Fibroblast of skin of scalp (primary cell): ENCODE measurements at places on chromosomes 6 and 20.
A peak's percentile ranks its signal among the peaks of the same experiment; 100 is the strongest.

DNA sequence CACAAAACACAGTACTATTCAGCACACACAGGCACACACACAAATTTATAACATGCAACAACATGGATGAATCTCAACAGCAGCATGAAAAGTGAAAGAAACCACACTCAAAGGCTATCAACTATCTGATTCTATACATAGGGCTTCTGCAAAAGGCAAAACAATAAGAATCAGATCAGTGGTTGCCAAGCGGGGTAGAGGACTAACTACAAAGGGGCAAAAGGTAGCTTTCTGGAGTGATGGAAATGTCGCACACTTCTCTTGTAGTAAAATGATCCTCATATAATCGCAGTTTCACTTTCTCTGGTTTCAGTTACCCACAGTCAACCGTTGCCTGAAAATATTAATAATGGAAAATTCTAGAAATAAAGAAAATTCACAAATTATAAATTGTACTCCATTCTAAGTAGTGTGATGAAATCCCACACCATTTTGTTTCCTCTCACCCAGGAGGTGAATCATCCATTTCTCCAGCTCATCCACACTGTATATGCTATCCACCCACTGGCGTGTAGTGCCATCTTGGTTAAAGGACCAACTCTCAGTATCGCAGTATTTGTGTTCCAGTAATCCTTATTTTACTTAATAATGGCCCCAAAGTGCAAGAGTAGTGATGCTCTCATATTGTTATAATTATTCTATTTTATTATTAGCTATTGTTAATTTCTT lies 12.8 kb upstream of the PLN start:
- DNase-seq: no peak

DNA sequence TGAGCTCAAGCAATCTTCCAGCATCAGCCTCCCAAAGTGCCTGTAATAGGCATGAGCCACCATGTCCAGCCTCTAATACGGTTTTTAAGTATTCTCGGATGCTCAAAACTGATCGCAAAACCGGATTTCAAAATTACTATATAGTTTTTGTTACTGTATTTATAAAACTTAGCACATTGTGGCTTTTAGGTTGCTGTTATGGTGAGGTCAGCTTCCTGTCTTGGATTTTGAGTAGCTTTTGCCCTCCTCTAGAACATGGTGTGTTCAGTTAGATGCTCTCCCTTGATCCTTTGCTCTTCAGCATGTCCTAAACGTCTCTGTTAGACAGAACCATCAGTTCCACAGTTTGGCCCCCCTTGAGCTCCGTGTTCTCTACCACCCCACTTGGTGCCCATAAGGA lies 96.2 kb downstream of the RPP40 start:
- no peak for DNase-seq

GRCh38 chr20:17928211-17928611 lies 40.4 kb downstream of the SNX5 start:
- DNase-seq: no peak

DNA sequence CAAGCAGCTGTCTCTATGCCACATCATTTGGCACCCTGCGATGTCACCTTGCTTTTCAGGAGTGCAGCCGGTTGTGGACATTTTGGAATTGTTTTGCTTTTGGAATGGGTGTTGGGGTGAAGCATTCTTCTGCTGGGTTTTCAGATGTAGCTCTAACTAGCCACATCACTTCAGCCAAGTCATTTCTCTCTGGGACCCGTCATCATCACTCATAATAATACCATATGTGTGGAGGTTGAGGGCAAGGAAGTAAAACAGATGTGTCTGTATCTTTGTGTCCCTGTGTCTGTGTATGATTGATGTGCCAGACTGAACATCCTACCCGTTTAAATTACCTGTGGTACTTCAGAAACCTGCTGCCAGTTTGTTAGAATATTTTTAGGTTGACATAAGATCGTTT lies 49.5 kb upstream of the TULP4 start:
- no peak for DNase-seq

DNA sequence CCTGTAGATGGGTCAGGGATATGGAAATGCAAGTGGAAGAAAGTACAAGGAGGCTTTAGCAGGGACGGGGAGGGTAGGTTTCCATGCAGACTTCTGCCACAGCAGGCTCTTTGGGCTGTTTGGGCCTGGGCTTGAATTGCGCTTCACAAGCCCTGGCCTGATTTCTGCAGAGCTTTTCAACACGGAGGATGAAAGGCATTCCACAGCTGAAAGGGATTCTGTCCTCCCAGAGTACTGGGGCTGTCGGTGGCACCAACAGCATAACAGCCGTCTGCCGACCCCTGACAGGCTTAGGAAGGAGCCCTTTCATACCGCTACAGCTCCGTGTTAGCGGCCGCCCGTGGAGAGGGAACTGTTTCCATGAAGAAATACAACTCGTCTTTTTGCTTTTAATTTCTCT lies 22.9 kb upstream of the TBC1D7 start:
- DNase-seq: no peak

DNA sequence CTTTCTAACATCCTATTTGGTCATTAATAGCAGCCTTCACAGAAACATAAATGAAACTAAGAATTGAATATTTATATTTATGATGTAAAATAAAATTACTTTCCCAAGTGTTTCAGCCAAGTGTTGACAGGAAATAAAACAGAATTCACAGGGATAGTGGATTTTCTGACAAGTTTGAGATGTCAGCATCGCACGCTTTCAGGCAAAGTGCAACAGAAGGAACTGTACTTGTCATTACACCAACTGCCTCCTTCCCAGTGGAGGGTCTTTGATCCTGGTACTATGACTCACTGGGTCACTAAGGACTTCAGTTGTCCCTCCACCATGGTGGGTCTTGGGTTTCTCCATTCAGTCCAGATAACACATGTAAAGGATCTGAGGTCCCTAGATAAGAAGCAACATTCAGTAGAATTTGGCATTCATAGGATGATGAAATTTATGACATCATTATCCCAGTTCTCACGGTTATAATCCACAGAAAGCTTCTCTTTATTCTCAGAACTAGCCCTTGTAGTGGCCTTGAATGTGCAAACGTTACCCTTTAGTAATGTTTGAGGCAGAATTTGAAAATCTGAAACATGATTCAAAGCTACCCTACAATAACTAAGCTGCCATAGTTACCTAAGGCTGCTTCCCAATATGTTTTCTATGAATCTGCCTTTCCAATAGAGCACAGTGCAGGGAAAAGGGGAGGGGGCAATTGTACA lies 3.8 kb upstream of the TNFAIP3 start:
- no peak for DNase-seq

GRCh38 chr6:167804281-167805013 lies 22.3 kb upstream of the AFDN start:
- DNase-seq: no peak

DNA sequence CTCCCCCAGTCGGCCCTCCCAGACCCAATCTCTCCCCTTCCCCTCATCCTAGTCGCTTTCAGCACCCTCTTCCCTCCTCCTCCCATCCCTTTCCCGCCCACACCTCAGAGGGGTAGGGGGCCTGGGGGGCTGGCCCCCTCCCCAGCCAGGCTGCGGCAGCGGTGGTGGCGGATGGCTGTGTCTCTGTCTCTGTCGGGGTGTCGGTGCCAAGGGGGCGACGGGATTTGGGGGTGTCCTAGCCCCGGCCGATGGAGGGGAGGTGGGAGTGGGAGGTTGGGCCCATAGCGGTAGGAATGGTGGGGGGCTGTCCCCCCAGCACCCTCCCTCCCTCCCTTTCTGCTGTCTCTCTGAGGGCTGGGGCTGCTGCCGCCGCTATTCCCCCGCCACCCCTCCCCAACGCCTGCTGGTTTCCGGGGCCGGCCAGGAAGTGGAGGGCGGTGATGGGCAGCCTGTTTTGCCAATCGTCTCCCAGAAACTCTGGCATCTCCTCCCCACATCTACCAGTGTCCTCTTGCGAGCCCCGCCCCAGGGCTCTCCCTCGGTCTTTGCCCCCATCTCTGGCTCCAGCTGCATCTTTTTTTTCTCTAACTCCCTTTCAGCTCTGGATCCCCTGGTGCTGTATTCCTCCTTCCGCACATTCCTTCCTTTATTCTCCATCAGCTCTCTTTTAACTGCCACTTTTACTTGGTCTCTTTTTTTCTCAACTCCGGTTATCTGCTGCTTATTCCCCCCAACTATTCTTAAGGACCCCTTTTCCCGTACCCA lies at the start of gene AGPAT1:
AGPAT1 (minus strand) TSS at position 374 of the 765 bp plus-strand sequence. CDS start 4,588 bp downstream, outside the sequence.
- DNase-seq: peak; percentile 98

- DNase-seq: no peak
These were observed 418 bp upstream of the UCKL1 start for GRCh38 chr20:63956664-63957003.

- no peak for DNase-seq
These were observed 70.9 kb downstream of the JARID2 start for GRCh38 chr6:15316754-15317153.

- peak; percentile 94 for DNase-seq
These were observed 75.7 kb upstream of the QKI start for GRCh38 chr6:163338671-163339405.

DNA sequence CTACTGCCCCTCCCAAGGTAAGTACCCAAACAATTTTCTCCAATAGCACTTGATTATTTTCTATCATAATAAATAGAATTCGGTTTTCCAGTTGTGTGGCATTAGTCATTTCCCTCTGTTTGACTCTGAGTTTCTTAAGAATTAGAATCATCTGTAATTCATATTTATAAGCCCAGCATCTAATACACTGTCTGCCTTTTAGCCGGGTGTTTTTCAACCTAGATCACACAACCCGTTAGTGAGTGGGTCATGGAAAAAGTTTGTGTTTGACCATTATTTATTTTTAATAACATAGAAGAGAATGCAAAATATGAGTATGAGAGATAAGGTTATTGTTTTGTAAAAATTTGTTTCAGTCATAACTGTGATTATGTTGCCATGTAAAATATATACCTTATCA lies 701.6 kb downstream of the RFPL4B start:
- peak; percentile 69 for DNase-seq

- no peak for DNase-seq
These were observed 40.5 kb upstream of the PLN start for GRCh38 chr6:118507636-118508035.

DNA sequence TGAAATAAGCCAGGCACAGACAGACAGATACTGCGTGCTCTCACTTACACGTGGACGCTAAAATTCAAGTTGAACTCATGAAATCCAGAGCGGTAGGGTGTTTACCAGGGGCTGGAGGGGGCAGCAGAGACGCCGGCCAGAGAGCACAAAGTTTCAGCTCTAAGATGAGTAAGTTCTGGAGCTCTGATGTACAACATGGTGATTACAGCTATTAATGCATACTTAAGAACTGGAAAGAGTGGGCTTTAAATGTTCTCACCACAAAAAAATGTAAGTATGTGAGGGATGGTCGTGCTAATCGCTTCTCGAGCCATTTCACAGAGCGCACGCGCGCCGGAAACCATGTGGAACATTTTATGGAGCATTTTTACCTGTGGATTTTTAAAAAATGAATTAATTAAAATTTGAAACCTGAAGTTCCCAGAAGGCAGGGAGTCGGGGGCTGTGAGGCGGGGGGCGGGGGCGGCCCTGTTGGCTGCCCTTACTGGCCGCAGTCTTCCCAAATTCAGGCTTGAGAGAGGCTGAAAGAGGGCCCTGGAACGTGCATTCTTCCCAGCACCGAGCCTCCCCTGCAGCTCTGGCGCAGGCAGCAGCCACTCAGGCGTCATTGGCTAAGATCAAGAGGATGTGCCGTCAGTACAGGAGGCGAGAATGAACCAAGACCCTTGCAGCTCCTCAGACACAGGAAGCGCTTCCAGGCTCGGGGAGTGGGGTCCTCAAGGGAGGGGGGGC lies 8.5 kb upstream of the SLCO4A1 start:
- DNase-seq: no peak
